AG04449 (cell line): ENCODE measurements at places on chromosomes 11 and 22.

GRCh38 chr11:65430406-65431217 is 8.0 kb downstream of the NEAT1 start:
- no peak for DNase-seq

- no peak for DNase-seq
Observed at GRCh38 chr11:110298301-110298765, 1.9 kb upstream of the RDX start.

- no peak for DNase-seq
Observed at GRCh38 chr11:117912497-117912896, 16.7 kb downstream of the TMPRSS13 start.

- DNase-seq, result no peak
Observed at GRCh38 chr11:92839450-92839849, 130.0 kb upstream of the MTNR1B start.

DNA sequence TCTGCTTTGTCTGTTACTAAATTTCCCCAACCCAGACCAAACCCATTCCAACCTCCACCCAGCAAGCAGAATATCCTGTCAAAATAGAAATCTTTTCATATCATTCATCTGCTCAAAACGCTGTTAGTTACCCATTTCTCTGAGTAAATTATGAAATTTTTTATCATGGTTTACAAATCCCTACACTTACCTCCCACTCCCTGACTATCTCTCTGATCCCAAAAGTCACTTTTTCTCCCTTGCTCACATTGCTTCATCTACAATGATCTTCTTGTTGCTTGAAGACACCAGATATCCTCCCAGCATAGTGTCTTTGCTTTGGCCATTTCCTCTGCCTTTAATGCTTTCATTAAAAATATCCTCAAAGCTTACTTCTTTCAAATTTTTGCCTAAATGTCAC is 195.5 kb upstream of the CTSC start:
- DNase-seq, result no peak

DNA sequence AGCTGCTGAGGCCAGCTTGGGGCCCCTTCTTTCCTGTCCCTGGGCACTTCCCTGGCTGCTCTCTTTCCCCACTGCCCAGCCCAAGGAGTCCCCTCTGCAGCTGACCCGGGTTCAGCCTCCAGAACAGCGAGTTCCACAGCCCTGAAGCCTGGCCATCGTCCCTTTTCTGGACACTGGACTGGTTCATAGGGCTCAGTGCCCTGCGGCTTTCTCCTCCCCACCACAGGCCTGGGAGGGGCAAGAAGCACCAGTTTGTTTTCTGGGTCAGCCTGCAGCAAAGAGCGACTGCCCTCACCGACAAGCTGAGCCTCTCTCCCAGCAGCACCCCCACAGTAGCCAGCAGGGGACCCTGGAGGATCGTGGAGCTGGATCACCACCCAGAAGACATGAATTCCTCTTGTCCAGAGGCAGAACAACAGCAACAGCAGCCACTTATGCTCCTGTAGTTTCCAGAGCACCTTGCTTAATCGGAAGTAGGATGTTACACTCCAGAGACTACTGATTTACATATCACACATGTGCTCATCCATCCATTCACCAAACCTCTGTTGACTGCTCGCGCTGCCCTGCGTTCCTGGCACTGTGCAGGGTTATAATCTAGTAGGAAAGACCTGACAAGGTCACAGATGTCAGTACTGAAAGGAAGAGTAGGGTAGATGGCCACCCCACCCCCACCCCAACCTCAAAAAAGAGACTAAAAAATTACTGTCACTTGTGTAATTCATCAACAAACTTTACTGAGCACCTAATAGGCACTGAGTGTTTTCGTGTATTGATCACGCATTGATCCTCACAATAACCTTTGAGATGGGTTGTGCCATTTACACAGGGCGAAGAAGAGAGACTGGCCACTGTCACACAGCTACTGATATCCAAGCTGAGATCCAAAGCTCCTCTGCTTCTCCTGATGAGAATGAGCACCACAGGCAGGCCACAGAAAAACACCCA is 13.0 kb upstream of the CXCR5 start:
- no peak for DNase-seq

GRCh38 chr11:33307984-33308383 is 50.8 kb downstream of the HIPK3 start:
- no peak for DNase-seq
